H9 (cell line): ENCODE measurements at places on chromosomes 4 and X. TPM values are rescaled to one million over a fixed set of nuclear protein-coding genes. Genes with fewer than 3 reads are reported as not detected.

- no peak for DNase-seq
- H3K4me1 ChIP-seq, result no peaks in the 10 kb centered on the region
- H3K27ac ChIP-seq, result no peak overlapping the region
These were observed 155.6 kb upstream of the CXCL13 start for GRCh38 chr4:77450006-77450405.

DNA sequence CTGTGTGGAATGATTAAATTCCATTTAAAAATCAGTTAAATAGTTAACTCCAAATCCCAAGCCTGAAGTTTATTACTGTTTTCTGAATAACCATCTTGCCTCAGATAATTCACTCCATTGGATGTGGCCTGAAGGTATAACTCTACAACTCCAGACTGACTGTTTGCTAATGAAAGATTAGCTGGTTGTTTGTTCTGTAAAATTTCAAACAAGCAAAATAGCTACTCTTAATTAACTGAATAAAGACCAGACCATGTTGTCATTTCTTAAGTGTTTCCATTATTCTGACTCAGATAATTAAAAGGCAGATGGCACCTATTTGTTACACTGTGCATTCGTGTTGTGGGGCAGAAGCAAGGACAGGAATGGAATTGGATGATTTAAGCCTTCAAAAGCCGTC is 78.5 kb upstream of the DDIT4L start:
- DNase-seq, result no peak
- H3K4me1 ChIP-seq, result no peaks in the 10 kb centered on the region
- no peak overlapping the region for H3K4me3 ChIP-seq

The CYBB gene
- total RNA-seq, result 0.04 and 0.07 TPM in 2 replicates

DNA sequence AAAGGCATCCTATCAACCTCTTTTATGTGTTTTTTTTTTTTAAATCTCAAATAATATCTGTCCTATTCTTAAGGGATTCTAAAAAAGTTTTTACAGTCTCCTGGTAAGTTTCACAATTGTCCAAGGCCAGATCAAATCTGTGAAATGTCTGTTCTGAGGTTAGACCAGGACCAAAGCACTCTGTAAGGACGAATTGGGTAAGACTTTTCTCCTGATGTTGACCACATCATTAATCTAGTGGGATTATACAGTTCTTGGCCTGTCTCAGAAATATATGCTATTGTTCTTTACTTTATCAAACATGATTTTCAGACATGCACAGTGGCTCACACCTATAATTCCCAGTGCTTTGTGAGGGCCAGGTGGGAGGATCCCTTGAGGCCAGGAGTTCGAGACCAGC is 45.8 kb upstream of the TMEM131L start:
- DNase-seq, result no peak
- H3K36me3 ChIP-seq, result no peaks in the 10 kb centered on the region
- no peaks in the 10 kb centered on the region for H3K4me1 ChIP-seq
- H3K27ac ChIP-seq, result no peak overlapping the region

- H3K27ac ChIP-seq, result no peak overlapping the region
- no peaks in the 10 kb centered on the region for H3K36me3 ChIP-seq
- H3K27me3 ChIP-seq, result no peaks in the 10 kb centered on the region
These were observed 82.8 kb upstream of the VEGFC start for GRCh38 chr4:176875446-176875930.

The BEX2 gene
- total RNA-seq, result 29.6 and 34.2 TPM in 2 replicates

DNA sequence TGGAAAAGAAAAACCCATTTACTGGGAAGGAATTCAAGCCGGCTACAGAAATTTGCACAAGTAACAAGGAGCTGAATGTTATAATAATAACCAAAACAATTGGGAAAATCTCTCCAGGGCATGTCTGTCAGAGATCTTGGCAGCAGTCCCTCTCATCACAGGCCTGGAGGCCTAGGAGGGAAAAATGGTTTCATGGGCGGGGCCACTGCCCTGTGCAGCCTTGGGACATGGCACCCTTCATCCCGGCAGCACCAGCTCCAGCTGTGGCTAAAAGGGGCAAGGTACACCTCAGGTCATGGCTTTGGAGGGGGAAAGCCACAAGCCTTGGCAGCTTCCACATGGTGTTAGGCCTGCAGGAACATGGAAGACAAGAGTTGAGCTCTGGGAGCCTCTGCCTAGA is 513.1 kb upstream of the CNKSR2 start:
- H3K27ac ChIP-seq, result no peak overlapping the region
- peaks cover 35% of the 10 kb centered on the region for H3K36me3 ChIP-seq
- no peak for DNase-seq

The ADRA2C gene
- 7.2 and 8.6 TPM in 2 replicates for total RNA-seq
